ENCODE measurements at places on chromosomes 7 and 10.

DNA sequence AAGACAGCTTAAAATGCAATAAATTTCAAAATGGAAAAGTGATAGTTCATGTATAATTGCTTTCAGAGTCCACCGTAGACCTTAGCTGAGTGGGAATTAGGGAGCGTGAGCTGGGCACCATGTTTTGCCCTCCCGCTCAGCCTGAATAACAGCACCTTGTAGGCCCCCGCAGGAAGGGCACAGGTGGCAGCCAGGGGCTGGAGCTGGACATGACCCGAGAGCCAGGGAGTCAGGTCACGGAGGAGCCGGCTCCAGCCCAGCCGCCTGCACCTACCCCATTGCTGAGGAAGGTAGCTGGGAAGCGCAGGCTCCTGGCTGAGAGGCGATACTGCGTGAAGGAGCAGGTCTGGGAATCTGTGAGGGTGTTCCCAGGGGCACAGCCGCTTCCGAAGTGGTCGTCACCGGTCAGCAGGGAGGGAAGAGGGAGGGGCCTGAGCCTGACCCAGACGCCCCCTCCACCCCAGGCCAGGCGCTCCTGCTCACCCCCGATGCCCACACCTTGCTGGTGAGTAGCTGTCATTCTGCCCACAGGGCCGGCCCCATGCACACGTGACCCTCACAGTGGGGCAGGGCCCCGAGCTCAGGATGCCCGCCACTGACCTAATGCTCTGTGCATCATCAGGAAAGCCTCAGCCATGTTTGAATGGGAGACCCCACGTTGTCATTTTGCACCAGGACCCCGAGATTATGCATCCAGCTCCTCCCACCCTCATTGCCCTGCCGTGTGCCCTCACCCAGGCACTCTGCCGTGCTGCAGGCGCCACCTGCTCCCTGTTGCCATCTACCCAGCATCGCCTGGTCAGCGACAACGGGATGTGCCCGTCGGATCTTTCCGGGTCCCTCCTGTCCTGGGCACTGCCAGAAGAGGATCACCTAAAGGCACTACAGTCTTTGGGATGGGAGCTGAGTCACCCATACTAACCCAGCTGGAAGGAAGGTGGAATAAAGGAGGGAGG lies 129.2 kb upstream of the TCERG1L start:
- no peak for DNase-seq

- DNase-seq: no peak
Observed at GRCh38 chr7:121876656-121877500, 3.9 kb downstream of the PTPRZ1 start.

DNA sequence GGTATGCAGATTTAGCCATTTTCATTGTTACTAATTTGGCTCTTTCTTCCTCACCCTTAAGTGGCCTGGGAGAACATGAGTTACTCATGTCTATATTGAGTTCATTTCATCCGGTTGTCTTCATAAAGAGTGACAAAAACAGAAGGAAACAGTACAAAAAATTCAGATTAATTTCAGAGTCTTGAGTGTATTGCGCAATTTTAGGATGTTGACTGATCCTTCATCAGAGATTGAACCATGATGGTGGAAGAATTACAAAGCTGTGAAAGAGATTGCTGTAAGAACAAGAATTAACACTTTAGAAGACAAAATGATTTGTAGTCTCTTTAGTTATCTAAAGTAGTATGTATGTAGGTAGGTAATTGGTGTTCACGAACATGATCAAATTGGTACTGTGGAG lies 194.0 kb upstream of the PPP1R3A start:
- DNase-seq: no peak

DNA sequence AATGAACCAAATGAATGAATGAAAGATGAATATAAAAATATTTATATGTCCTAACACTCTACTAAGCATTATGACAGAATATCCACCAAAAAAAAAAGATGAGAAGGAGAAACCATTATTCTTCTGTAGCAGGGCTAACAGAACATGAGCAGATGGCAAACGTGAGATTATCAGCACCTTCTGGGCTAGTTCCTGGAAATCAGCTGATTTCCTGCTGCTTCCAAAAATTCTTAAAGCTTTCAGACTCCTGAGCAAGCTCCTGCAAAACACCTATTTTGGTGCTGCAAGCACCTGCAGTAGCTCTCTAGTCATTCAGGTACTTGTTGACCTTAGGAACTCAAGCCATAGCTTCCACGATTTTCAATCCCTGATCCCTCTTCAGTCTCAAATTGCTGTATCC lies 51.8 kb downstream of the NPSR1 start:
- no peak for DNase-seq

DNA sequence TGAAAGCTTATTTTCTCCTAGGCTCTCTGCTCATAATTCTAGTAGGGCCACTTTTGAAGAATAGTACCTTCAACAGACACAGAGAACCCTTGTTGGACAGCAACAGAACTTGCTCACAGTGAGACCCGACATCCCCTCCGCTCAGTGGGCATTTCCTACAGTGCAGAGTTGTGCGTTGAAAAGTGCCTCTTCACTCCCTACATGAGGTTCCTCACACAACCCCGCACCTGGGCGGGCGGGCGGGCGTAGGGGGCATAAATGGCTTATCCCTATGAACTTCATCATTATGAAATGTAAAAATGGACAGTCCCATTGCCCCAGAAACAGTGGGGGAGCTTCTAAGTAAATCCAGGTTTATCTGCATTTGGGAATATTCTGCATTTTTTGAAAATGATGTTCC lies 174.9 kb downstream of the MGMT start:
- DNase-seq: no peak

GRCh38 chr7:52325237-52325636 lies 710.2 kb upstream of the POM121L12 start:
- DNase-seq: no peak

GRCh38 chr7:133633055-133633454 lies 380.2 kb downstream of the EXOC4 start:
- no peak for DNase-seq

DNA sequence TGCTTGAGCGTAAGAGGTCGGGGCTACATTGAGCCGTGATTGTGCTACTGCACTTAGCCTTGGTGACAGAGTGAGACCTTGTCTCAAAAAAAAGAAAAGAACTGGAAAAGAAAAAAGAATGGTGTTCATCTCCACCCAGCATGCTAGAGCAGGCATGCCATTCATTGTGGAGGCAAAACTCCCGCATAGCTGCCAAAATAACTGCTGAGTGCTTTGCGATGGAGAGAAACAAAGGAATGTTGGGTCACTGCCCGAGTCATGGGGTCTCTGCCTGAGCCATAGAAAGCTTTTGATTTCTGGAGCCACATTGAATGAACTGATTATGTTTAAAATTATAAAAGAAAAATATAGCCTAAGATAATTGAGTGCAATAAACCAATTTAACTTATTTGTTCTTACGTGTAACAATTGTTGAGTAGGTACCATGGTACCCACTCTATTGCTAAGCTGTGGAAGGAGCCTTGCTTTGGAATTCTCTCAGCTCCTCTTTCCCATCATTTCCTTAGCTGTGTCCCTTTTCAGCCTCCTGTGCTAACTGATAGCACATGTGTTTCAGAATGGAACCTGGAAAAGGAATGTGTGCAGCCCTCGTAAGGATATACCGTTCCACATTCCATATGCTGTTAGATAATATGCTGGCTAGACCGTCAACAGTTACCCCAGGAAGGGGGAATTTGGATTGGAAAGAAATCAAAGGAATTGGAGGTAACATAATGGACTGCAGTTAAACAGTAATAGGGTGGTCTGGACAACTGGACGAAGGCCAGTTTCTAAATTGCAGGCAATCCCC lies 99.0 kb downstream of the KIAA1217 start:
- DNase-seq: no peak

DNA sequence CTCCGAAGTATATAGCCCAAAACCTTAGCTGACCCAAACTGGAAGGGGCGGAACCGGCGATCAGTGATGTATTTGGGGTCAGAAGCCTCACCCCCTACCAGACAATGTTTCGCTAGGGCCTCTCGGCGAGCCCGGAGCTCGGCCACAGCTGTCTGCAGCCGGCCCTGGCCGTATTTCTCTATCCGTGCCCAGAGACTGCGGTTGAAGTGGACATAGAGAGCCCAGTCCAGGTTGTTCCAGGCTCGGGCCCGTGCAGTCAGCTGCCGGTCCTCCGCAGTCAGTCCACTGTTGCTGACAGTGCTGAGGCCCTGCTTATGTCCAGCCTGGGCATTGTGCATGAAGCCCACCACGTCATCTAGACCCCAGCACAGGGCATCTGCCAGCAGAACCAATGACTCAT lies 1.5 kb upstream of the TRAPPC14 start:
- DNase-seq: no peak

DNA sequence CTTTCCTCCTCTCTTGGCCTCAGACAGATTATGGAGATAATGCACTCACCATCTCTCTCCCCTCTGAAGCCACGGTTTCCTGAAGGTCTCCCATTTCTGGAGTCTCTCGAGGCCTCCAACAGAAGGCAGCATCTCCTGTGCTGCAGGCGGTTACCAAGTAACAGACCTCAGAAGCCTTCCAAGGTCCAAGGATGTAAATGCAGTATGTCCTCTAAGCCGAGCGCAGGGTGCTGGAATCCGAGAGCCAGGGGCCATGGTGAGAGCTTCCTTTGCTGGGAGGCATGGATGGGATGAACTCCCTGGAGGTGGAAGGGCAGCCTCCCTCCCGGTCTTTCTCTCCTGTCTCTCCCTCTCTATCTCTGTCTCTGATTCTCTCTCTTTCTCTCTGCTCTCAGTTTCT lies 79.8 kb downstream of the ADARB2 start:
- DNase-seq: no peak

- no peak for DNase-seq
Observed at GRCh38 chr10:88386204-88386788, 196.8 kb downstream of the RNLS start.

- DNase-seq: no peak
Observed at GRCh38 chr10:79003183-79004100, 65.3 kb upstream of the ZMIZ1 start.

DNA sequence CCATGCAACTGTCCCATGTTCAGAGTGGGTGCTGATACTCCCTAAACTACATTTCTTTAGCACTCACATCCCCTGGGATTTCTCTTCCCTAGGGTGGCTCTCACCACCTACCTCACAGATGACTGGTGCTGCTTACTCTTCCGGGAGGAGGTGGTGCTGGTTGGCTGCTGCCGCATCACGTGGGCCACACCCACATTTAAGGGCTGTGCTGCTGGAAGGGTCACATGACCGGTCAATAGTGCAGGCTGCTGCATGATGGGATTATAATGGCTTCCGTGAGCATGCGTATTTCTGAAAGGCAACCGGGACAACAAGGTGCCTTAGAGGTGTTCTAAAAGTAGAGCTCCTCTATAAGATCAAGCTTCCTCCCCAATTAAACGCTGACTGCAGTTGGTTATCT lies 76.8 kb downstream of the CLEC2L start:
- no peak for DNase-seq

DNA sequence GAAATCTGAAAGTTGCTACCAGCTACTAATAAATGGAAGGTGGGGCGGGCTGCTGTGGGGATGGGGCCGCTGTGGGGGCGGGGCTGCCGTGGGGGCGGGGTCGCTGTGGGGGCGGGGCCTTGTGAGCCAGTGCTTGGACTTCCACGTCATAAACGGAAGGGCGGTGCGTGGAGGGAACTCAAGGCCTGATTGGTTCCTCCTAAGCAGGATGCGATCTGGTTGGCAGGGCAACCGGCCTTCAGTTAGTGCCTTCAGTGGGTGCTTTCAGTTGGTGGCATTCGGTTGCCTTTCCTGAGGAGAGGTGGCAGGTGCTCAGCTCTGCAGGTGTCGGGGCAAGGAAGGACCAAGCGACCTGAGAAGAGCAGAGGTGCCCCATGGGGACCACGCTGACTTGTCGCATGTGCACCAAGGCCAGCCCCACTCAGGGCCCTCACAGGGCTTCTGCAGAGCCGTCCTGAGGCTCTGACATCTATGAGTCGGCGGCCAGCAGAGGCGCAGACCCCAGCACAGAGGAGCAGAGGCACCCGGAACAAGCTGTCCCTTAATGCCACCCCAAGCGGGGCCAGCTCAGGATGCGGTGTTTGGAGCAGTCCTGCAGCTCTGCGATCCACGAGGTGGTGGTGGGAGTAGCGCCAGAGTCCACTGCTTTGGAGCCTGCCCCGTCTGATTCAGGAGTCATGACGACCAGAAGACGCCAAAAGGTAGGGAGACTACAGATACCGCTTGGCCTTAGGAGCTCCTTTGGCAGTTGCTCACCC lies 54.4 kb upstream of the PDSS1 start:
- no peak for DNase-seq

- DNase-seq: no peak
Observed at GRCh38 chr10:845526-845925, 86.0 kb downstream of the LARP4B start.

DNA sequence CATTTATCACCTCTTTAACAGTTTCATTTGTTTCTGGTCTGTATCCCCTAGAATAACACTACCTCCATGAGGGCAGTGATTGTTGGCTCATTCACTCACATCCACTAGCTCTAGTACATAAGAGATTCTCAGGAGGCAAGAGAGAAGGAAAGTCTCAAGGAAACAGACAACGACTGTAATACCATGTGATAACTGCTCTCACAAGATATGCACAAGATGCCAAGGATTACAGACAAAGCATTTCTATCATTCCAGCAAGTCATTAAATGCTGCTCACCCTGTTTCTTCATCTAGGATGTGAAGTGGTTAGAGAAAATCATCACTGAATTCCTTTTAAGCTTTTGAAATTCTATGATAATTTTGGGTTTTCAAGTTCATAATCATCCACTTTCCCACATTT lies 115.3 kb downstream of the HIBADH start:
- no peak for DNase-seq

GRCh38 chr10:76874176-76874575 lies 763.4 kb downstream of the KCNMA1 start:
- DNase-seq: no peak

- no peak for DNase-seq
Observed at GRCh38 chr7:151194188-151194587, 7.1 kb upstream of the ASB10 start.

DNA sequence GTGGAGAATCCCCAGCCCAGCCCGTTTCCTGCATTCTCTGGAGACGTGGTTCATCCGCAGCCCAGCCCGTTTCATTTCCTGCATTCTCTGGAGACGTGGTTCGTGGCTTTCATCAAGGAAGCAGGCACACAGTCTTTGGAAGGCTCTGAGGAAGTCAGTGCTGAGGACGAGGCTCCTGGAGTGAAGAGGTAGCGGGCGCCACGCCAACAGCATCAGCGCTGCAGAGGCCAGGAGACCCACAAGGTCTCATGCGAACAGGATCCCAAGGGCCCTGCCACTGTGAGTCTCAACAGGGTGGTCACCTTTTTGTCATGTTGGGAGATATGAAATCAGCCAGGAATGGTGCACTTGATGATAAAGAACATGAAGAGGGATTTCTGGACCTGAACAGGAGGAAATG lies 12.4 kb upstream of the TCERG1L start:
- no peak for DNase-seq

DNA sequence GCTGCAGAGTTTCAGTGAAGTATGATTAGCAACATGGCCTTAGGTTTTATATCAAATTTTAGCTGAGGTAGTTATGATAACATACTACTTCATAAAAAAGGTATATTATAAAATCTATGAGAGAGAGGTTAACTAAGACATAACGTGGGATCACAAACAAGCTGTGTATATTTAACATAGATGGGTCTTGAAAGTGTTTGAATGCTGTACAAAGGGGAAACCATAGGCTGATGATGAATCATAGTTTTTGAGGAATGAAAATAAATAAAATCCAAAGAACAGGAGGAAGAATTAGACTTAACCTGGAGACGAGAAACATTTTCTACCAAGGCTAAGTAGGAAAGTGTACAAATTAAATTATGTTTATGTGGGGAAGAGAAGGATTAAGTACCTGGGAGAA lies 119.0 kb downstream of the GNAI1 start:
- DNase-seq: no peak

- no peak for DNase-seq
Observed at GRCh38 chr7:88835147-88835728, 39.7 kb upstream of the TEX47 start.
